ENCODE measurements at places on chromosomes 3 and 15.

DNA sequence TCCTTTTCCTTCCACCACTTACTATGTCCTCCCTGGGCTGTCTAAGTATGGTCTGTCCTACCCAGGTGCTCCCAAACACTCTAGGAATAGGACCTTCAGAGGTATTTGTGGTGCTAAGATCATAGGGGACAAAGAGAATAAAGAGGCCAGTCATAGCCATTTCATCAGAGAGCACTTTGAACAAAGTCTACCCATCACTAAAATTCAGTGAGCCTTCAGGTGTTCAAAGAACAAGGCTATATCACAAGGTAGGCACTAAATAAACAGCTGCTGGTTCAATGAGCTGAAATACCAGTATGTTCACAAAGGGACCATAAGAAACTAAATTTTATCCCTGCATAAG is 38.8 kb downstream of the NBEAL2 start:
- DNase-seq, result no peak

GRCh38 chr15:66720206-66721010 is 18.4 kb downstream of the SMAD6 start:
- no peak for DNase-seq

GRCh38 chr3:72081471-72082185 is 296.7 kb upstream of the PROK2 start:
- no peak for DNase-seq

- peak; percentile 4 for DNase-seq
These were observed 882 bp downstream of the GXYLT2 start for GRCh38 chr3:72888546-72889309.

All from NCI-H2227 treated with DMSO at 0.1 percent for 48 hours (cell line).